NCI-H1436 (cell line): ENCODE measurements at places on chromosomes 1 and 21.

GRCh38 chr21:45768011-45768739 is 124.7 kb downstream of the PCBP3 start:
- no peak for DNase-seq

GRCh38 chr1:61420243-61420642 is 304.7 kb downstream of the TM2D1 start:
- DNase-seq: no peak

DNA sequence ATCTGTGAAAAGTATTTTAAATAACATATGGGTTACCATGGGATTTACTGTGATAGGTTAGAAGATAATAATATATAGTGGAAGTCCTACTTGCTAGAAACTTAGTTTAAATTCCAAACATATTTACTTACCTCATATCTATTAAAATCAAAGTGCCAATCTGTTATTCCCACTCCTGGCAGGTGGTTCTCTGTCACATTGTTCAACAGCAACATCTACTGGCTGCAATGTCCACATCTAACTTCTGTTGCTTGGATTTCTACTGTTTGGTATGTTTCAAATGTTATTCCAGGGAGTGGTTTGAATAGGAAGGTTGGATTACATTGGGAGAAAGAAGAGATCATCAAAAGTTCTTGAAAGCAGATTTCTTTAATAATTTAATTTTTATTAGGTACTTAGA is 122.5 kb upstream of the NCAM2 start:
- no peak for DNase-seq

DNA sequence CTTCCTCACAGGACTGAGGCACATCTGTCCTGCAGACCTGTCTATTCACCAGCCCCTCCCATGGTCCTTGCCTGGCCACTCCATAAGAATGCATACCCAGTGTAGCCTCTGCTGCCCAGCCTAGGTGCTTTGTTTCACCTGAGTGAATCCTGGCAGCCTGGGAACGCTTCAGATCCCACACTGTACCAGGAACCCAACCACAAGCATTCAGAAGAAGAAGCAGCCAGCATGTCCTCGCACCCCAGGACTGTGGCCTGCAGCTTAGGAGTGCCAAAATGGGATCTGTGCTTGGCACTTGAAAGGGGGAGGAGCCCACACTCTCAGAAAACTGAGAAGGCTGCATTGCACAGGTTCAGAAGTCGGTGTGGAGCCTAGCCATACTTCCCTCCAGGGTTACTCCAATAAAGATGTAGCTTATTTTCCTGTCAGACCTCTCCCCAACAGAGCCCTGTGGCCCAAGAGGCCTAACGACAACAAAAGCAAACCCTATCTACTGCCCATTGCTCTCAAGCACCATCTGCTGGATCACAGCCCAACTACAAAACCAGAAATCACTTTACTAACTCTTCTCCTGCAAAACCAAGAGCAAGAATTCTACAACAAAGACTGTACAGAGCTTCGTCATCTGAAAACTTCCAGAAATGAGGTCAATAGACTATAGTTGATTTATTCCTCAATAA is 923.1 kb upstream of the NEGR1 start:
- DNase-seq: no peak

DNA sequence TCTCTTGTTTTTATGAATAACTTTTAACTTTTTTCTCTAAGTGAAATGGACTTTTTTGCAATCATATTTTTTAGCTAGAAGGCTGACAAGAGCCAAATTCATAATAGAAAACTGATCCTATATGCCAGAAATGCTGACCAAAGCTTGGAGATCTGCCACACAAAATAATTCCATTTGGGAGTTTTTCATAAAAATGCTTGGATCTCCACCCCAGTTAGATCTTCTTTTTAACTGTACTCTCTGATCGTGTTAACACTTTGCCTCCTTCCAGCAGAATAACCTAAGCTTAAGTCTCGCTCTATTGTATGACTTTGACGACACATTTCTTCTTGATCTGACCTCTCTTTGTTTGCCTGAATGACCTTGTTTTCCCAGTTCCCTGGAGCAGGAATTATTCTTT is 16.8 kb downstream of the FLG2 start:
- no peak for DNase-seq

DNA sequence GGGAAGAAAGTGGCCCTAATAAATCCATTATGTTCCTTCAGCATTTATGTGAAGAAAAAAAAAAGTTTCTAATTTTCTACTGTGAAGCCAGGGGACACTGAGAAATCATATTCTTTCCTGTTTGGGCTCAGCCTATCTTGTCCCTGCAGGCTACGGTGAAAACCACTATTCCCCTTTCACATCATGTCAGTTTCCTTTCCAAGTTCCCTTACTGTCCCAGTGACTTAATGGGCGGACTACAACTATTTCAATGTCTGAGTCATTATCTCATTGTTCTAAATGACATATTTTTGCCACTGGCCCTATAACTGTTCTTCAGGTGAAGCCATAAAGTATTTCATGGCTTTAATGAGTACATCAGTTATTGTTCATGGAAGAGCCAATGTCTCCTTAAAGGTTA is 71.3 kb upstream of the BEND5 start:
- no peak for DNase-seq

- DNase-seq: no peak
These were observed 31.0 kb downstream of the TMCC2 start for GRCh38 chr1:205258719-205259118.

DNA sequence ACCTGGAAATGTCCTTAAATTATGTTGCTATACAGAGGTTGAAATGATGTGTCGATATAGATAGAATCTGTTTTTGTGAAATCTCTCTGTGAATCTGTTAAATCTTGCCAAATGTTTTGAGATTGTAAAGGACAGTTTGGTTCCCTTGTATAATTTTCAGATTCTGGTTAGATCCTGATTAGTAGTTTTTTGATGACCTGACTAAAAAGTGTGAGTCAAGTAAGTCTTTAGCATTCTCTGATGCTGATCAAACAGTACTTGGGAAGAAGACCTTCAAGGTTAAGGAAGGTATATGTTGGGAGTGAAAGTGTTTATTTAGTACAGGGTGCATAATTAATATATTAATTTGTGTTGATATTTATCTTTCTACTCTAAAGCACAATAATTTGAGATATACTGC is 32.7 kb downstream of the DDI2 start:
- no peak for DNase-seq

GRCh38 chr1:55504306-55504731 is 289.2 kb upstream of the USP24 start:
- peak; percentile 9 for DNase-seq

DNA sequence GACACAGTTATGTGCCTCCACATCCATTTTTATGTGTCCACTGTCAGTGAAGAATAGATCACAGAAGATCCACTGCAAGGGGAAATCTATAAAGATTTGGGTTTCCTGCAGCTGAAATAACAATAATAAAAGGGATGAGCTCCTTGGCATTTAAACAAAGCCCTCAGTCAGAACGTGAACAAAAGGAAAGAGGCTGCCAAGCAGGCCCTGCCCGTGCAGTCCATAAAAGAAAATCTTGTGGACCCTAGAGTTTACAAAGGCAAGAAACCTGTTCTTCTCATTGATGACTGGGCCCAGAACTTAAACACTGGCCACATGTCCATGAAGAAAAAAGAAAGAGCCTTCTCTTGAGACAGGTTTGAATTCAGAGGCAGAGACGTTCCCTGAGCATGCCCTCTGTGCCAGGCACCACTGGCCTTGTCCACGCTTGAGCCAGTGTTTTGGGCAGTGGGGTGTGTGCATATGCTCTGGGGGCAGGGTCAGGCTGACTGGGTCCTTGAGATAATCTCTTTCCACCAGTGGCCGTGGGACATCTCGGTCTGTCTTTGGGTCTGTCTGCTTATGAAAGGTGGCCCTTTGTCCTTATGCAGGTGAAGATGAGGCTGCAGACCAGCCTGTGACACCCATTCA is 142.7 kb downstream of the HIVEP3 start:
- no peak for DNase-seq

DNA sequence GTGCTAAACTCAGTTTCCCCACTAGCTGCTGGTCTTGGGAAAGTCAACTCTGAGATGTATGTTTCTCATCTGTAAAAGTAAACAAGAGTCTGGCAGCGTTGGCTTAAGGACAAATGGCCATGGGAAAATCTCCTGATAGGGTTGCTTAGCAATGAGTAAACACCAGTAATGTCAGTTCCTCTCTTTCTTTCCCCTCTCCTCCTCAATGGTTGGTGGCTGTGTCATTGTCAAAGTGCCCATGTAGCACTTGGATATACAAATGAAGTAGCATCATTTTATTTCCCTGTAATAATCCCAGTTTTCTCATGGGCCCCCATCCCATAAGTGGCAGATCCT is 2.2 kb upstream of the FYB2 start:
- no peak for DNase-seq

DNA sequence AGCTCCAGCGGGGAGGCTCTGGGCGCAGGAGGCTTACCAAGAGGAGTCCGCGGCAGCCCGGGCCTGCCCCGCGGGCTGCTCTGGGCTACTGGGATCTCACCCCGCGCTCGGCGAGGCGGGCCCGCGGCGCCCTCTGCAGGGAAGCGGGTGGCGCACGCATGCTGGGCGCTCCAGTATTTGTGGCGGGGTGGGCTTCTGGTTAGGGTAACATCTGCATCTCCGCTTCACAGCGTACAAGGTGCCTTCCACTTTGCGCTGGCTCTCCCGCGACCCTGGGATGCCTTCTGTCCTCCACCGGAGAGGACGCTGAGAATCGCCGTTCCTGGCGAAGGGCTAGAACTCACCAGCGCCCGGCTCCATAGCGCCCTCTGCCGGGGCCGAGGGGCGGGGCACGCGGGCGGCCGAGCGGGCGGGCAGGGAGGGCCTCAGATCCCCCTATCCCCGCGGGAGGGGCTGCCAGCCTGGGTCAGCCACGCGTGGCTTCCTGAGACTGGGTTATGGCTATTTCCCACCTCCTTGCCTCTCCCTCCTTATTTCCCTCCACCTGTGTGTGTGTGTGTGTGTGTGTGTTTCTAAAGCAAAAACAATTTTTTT is 46.6 kb upstream of the CTBS start:
- peak; percentile 87 for DNase-seq

DNA sequence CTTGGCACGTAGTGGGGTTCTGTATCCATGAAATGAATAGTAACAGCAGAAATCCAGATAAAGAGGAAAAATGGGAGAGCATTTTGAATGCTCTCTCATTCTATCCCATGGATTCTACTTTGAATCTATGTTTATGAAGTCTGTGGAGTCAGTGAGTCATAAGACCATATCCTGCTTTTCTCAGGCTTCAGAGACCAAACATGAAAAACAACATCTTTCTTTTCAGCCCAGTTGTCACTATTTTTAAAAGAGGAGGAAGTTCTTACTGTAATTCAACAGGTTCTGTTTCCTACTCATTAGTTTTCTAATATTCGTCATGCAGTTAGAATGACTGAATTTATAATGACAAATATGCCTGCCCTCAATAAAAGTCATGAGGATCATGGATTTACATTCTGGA is 39.4 kb upstream of the CD55 start:
- DNase-seq: no peak

DNA sequence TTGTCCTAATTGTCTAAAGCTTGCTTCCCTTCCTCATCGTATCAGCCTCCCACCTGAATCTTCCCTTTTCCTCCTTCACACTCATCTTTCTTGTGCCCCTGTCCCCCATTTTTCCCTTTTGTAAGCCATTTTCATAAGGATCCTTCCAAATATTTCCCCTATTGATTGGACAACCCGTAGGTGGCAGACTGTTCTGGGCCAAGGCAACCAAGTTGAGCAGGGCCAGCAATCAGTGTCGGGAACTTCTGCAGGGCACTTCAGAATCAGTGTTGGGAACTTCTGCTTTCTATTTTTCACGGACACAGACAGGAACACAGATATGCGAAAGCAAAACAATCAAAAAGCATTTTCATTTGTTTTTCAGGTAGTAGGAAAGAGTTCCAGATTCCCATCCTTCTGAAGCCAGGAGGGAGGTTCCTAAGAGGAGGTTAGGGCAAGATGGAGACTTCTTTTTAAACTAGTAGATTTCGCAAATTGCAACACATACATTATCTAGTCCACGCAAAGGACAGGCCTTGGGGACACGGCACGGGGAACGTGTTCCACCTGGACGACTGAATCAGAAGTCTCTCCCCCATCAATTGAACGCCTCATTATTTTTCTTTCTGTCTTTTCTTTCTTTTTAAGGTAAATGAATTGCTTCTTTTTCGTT is 691 bp upstream of the MPZL1 start:
- no peak for DNase-seq

GRCh38 chr1:53197291-53198200 is 922 bp downstream of the CPT2 start:
- DNase-seq: no peak

DNA sequence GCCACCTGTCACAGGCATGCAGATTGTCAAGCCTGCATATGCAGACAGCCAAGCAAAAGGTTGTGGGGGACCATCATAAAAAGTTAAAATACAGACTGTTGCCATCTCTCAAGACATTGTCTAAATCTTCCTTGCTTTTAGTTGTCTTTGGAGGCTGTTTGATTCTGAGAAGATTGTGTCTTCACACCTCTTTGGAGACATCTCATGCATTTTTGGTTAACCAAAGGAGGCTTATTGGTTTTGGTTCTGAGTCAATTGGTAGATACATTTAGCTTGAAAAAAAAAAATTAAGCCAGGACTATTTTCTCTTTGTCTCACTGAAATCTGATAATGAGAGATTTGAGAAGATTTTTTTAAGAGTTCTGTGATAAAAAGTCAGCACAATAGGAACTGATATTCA is 217.6 kb downstream of the LYPLAL1 start:
- DNase-seq: no peak

GRCh38 chr1:210754878-210755665 is 378.9 kb downstream of the KCNH1 start:
- peak; percentile 24 for DNase-seq

DNA sequence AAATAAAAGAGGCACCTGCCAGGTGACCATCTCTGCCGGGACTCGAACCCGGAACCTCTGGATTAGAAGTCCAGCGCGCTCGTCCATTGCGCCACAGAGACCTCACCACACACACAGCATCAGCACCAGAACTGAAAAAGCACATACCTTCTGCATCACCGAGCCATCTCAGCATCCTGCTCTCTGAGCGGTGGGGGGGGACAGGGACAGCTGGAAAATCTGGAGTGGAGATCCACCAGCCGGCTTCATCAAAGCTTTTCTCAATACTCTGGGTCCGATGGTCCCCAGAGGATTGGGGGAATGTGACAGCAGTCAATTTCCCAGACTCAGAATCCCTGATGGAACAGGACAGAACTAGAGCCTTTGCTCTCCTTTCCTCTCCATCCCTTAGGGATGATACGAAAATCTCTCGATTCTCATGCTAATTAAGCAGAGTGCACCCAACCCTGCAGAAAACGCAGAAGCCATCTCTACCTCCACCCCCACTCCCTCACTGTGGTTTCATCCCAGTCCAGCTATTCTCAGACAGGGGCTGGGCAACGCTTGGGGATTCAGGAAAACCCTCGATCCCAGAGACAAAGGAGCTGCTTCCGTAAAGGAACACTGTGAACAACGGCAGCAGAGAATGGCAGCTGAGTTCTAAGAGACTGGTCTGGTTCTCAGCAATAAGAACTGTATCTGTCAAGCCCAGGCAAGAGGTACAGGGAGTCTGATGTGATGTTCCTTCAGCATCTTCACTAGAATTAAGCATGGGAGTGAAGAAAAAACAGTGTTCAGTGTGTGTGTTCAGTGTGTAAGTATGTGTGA is 29.6 kb upstream of the CADM3 start:
- peak; percentile 6 for DNase-seq

DNA sequence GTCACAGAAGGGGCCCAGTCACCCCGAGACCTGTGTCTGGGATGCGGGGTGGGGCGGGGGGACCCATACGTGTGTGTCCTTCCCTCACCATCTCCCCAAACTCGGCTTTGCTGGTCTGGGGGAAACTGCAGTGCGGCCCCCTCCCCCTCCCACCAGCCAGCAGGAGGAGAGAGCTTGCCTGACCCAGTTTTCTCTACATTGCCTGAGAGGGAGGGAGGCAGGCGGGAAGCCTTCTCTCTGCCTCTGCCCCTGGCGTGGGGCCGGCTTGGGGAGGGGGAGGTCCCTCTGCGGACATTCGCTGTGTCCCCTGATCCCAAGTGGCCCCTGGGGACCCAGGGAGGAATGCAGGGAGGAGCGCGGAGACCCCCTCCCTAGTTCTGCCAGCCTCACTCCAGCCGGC is 3.9 kb downstream of the EPHA8 start:
- no peak for DNase-seq
